Activated CD8-positive, alpha-beta memory T cell treated with anti-CD3 and anti-CD28 coated beads, Interleukin-2, amount 50 U/mL, for 4 hours (primary cell): ENCODE measurements at places on chromosomes 11 and 22.

DNA sequence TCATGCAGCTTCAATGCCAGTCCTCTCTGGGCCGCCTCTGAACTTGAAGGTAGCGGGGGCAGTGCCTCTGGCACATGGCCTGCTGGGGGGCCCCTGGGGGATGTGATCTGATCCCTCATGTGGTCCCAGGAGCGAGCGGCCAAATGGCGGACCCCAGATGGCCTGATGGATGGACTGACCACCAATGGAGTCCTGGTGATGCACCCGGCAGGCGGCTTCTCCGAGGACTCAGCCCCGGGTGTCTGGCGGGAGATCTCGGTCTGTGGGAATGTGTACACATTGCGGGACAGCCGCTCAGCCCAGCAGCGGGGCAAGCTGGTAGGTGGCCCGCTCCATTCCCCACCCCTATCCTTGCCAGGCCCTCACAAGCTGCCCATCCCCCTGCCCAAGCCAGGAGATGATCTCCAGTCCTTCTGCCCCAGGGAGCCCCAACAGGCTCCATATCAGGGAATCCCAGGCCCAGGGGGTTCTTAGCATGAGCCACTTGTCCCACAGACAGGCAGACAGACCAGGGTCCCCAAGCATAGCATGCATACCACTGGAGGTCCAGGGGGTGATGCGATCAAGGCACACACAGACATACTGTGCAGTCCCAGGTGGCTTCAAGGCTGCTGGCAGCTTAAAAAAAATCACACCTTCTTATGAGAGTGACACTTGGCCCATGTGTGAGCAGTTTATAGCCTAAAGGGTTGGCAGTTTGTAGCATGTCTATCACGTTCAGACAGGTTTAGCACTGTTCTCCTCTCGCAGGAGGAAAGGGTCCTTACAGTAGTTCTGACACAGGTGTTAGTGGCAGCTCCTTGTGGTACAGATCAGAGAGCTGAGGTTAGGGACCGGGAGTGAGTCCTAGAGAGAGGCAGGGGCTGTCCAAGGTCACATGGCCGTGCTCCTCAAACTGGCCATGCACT lies 6.4 kb upstream of the DPP3 start:
- no peak for DNase-seq

DNA sequence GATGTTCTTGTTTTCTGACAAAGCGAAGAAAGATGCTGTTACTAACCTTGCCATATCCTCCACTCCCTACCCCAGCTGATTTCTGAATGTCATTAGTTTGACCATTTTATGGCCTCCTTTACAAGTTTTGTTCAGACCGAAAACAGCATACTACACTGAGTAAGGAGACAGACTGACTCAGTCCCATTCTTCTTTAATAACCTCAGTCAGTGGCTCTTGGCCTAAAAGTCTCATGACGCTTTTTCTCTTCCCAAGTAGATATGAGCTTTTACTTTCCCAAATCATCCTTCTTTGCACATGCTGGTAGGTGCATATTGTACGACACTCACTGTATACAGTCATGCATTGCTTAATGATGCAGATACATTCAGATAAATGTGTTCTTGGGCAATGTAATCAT lies 8.0 kb upstream of the FIBIN start:
- no peak for DNase-seq

- DNase-seq: no peak
Measured at GRCh38 chr11:129323896-129324502, 51.6 kb upstream of the BARX2 start.

GRCh38 chr11:326592-326841 lies 5.9 kb upstream of the IFITM3 start:
- no peak for DNase-seq
